ENCODE measurements at places on chromosomes 1 and 21.

GRCh38 chr1:155184835-155185782, 11.5 kb downstream of the TRIM46 start:
- no peak for DNase-seq

DNA sequence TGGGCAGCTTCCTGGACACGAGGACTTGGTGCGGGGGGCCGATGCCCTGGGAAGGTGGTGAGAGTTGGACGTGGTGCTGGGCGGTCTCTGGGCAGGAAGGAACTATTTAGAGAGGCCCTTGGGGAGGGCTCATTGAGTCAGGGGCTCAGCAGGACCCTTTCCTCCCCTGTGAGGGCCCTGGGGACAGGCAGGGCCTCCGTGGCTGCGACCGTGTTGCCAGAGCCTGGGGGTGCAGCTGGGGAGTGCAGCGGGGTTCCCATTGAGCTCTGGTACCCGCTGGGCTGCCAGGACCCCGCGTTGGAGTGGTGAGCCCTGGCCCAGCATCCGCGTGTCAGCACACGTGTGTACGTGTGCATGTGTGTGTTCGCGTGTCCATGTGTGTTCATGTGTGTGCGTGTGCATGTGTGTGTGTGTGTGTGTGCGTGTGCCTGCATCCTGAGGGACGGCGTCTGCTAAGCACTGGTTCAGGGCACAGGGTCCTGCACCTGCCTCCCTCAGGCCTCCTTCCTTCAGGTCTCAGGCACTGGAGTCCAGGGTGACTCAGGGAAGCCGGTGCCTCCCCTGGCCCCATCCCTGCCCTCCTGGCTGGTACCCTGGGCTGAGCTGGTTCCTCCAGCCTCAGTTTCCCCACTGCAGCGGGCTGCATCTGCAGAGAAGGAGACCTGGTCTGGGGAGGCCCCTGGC, 10.7 kb downstream of the RNF223 start:
- DNase-seq = no peak

GRCh38 chr21:40372506-40372905, 474.5 kb downstream of the DSCAM start:
- no peak for DNase-seq

- DNase-seq = no peak
Observed at GRCh38 chr1:40648928-40649591, 16.4 kb downstream of the RIMS3 start.

DNA sequence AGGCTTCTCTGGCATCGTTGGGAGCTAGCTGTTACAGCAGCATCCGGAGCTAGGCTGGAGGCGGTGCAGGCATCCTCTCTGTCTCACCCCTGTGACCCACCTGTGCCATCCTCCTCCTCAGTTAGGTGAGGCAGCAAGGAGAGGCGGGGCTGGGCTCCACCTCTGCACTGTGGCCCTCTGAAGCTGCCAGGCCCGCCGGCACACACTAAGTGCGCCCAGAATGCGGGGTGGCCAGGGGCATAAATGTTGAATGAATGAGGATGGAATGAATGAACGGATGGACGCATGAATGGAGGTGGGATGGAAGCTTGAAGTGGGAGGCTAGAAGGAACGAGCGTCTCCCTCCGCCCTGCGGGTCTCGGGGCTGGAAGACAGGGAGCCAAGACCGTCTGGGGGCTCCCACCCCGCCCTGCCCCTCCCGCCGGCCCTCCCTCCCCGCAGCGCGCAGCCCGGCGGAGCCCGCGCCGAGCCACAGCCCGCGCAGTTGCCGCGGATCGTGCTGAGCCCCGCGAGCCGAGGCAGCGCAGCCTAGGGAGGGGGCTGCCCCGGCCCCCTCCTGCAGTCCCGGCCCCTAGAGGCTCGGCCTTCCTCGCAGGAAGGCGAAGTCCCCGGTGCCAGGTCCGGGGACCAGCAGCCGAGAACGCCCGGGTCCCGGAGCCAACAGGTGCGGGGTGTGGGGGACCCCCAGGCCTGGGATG, at the start of gene HCRTR1:
Gene HCRTR1 (plus strand): TSS at position 472 of the 698 bp plus-strand sequence. CDS start 1,504 bp downstream, outside the sequence.
- DNase-seq = no peak
